Large intestine (tissue), 12 donors: ENCODE measurements at places on chromosomes 1 and 21.

GRCh38 chr1:159501082-159501481, 34.7 kb downstream of the OR10J5 start:
- H3K27ac ChIP-seq: no peak overlapping the region
- no peak overlapping the region for H3K4me3 ChIP-seq
- H3K4me1 ChIP-seq: no peaks in the 10 kb centered on the region

DNA sequence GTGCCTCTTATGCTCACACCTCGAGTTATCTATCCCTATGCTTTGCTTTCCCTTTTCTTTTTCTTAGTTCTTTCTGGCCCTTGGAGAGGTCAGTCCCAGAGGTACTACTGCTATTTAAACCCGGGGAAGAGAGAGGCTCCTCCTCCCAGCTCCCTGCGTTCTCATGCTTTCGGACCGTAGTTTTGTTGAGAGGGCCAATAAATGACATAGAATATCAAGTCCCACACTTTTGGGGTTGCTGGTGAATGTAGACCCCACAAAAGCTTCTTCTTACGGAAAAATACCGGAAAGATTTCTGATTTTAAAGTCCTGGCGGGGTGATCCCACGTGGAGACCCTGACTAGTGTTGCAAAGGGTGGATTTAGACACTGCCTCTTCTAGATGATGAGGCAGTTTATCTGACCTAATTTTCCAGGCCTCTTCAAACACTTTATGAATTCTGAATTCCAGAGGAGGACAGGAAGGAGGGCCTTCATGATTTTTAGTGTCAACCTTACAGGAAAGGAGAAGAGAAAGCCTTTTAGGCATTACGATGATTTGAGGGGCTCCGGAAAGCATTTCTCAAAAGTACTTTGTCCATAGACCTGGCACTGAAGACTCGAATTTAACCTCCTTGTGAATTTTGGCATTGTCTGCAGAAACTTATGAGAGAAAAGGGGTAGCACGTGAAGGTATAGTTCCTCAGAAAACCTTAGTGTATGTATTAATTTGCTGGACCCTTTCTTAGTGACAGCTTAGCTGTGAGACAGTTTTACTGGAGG, 694 bp downstream of the TMEM167B start:
- peaks cover 12% of the 10 kb centered on the region for H3K4me1 ChIP-seq
- H3K27ac ChIP-seq: peak overlapping the region; percentile 98
- peak overlapping the region; percentile 97 for H3K4me3 ChIP-seq
- DNase-seq: no peak
- peaks cover 23% of the 10 kb centered on the region for H3K36me3 ChIP-seq

GRCh38 chr1:2258996-2259395, 30.9 kb downstream of the SKI start:
- H3K4me1 ChIP-seq: peaks cover 17% of the 10 kb centered on the region
- no peak overlapping the region for H3K27ac ChIP-seq
- DNase-seq: no peak
- no peak overlapping the region for H3K4me3 ChIP-seq
- H3K27me3 ChIP-seq: no peaks in the 10 kb centered on the region

GRCh38 chr1:198543670-198544260, 3.3 kb upstream of the ATP6V1G3 start:
- no peak overlapping the region for H3K27ac ChIP-seq
- H3K36me3 ChIP-seq: no peaks in the 10 kb centered on the region
- H3K4me3 ChIP-seq: no peak overlapping the region
- no peaks in the 10 kb centered on the region for H3K27me3 ChIP-seq
- H3K4me1 ChIP-seq: no peaks in the 10 kb centered on the region
- no peak for DNase-seq

- no peaks in the 10 kb centered on the region for H3K27me3 ChIP-seq
- H3K4me1 ChIP-seq: no peaks in the 10 kb centered on the region
- H3K4me3 ChIP-seq: no peak overlapping the region
- no peak for DNase-seq
- peaks cover 8% of the 10 kb centered on the region for H3K36me3 ChIP-seq
These were observed 13.5 kb downstream of the MRPS6 start for GRCh38 chr21:34086887-34087306.

DNA sequence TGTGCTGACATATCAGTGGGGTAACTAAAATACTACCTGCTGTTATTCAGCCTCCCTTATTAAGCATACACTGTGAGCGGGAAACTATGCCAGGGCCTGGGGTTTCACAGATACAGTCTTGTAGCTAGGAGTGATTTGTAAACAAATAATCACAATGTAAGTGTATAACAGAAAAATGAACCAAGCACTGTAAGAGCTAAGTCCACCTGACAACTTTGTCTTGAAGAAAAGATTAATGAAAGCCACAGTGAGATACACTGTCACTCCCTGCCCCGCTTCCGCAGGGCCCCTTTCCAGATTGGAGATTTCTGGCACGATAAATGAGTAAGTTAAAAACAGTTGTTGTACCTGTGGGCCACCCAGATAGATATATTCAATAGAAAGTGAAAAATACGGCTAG, 4.8 kb downstream of the RCAN3 start:
- H3K27ac ChIP-seq: peak overlapping the region; percentile 4
- no peak overlapping the region for H3K4me3 ChIP-seq
- peaks cover 4% of the 10 kb centered on the region for H3K27me3 ChIP-seq
- peaks cover 6% of the 10 kb centered on the region for H3K4me1 ChIP-seq
- no peaks in the 10 kb centered on the region for H3K36me3 ChIP-seq

DNA sequence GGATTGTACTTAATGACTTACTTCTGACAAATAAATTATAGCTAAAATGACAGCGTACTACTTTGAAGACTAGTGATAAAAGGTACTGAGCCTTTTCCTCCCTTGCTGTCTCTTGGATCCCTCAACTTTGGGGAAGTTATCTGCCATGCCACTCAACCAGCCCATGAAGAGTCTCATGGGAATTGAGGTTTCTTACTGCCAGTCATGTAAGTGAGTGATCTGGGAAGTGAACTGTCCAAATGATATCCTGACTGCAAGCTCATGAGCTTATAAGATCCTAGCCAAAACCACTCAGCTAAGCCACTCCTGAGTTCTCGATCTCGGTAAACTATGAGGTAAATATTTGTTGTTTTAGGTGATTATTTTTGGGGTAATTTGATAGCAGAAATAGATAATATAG, 247.8 kb downstream of the NCAM2 start:
- H3K36me3 ChIP-seq: no peaks in the 10 kb centered on the region
- no peaks in the 10 kb centered on the region for H3K27me3 ChIP-seq
- H3K27ac ChIP-seq: no peak overlapping the region
- no peak for DNase-seq

GRCh38 chr1:37647281-37647680, 12.6 kb upstream of the RSPO1 start:
- no peaks in the 10 kb centered on the region for H3K4me1 ChIP-seq
- H3K36me3 ChIP-seq: no peaks in the 10 kb centered on the region
- H3K27ac ChIP-seq: no peak overlapping the region
- no peak for DNase-seq
- peaks cover 10% of the 10 kb centered on the region for H3K27me3 ChIP-seq
- no peak overlapping the region for H3K4me3 ChIP-seq

- H3K36me3 ChIP-seq: no peaks in the 10 kb centered on the region
- no peak for DNase-seq
- H3K27me3 ChIP-seq: no peaks in the 10 kb centered on the region
These were observed 126.2 kb downstream of the GIPC2 start for GRCh38 chr1:78171736-78172590.

DNA sequence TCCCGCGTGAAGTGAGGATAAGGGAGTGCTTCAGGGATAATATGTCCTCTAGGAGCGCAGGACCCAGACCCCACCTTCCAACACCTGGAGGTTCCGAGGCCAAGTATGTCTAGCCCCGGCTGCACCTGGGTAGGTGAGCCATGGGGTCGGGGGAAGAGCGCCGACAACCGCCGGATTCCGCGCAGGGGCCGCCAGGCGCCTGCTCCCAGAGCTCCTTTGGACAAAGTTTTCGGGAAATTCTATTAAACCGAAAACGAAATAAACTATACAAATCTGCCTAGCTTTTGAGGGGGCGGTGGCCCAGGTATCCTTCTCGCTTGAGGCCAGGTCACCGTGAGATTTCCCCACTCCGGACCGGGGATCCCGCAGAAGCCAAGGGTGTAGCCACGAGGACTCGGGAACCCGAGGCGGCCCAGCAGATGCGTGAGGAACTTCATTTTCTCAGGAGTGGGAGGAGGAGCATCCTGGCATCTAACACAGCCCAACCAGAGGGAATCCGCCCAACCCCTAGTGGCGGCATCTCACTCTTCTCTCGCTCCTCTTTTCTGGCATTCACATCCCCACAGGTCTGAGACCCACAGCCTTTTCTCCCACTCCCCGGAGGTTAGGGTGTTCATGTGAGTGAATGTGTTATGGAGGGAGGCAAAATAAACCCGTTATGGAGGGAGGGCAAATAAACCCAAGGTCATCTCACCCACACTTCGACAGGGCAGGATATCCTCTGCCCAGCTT, 2.3 kb upstream of the DMRTA2 start:
- peaks cover 18% of the 10 kb centered on the region for H3K4me1 ChIP-seq
- H3K36me3 ChIP-seq: no peaks in the 10 kb centered on the region
- peaks cover 97% of the 10 kb centered on the region for H3K27me3 ChIP-seq
- no peak overlapping the region for H3K27ac ChIP-seq
- H3K4me3 ChIP-seq: no peak overlapping the region
- no peak for DNase-seq

DNA sequence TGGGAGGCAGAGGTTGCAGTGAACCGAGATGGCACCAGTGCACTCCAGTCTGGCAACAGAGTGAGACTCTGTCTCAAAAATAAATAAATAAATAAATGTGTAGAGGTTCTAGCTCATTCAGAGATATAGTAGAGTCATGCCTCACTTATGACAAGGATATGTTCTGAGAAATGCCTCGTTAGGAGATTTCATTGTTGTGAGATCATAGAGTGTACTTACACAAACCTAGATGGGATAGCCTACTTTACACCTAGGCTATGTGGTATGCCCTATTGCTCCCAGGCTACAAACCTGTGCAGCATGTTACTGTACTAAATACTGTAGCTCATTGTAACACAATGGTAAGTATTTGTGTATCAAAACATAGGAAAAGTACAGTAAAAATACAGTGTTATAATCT, 155.3 kb upstream of the JUN start:
- no peaks in the 10 kb centered on the region for H3K36me3 ChIP-seq
- peaks cover 5% of the 10 kb centered on the region for H3K4me1 ChIP-seq
- H3K27me3 ChIP-seq: no peaks in the 10 kb centered on the region
- H3K27ac ChIP-seq: no peak overlapping the region
- no peak for DNase-seq
- no peak overlapping the region for H3K4me3 ChIP-seq

- DNase-seq: no peak
- H3K27ac ChIP-seq: no peak overlapping the region
These were observed 7.4 kb upstream of the AGMAT start for GRCh38 chr1:15592285-15592684.

DNA sequence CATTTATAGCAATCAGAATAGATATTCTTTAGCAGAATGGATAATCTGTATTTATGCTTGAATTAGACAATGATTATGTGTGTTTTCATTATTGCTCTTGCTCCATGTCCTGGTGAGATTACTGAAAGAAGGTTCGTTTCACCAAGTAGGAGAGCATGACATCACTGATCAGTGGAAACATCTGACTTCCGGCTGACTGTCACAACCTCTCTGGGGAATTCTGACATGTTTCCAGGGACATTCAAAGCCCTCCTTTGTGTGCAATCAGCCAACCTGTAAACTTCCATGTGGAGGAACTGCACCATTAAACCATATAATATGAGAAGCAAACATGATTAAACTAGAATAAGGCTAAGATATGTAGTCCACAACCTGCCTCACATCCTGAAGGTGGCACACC, 424.8 kb upstream of the ADGRL4 start:
- H3K4me3 ChIP-seq: no peak overlapping the region
- no peaks in the 10 kb centered on the region for H3K4me1 ChIP-seq
- DNase-seq: no peak
- H3K27ac ChIP-seq: no peak overlapping the region

DNA sequence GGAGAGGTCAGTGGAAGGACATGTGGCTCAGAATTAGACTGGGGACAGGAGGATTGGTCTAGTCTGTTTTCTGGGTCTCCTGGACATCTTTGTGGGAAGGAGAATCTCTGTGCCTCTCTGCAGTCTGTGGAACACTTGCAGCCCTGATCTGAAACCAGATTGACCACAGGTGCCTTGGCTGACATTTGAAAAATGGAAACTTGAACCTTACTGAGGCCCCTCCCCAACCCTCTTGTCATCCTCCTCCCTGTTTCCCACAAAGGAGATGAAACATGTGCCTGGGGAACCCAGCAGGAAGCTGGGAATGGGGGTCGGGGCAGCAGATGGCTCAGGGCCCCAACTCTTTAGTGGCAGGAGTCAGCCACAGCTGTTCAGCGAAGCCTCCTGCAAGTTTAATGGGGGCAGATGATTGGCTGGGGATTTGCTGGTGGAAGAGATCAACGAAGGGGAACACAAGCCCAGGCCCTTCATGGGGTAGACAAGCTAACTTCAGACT, 18.1 kb downstream of the VASH2 start:
- H3K4me3 ChIP-seq: no peak overlapping the region
- no peaks in the 10 kb centered on the region for H3K27me3 ChIP-seq
- no peak for DNase-seq
- peaks cover 4% of the 10 kb centered on the region for H3K36me3 ChIP-seq
- no peak overlapping the region for H3K27ac ChIP-seq

GRCh38 chr1:26472320-26472900, at the start of gene HMGN2:
HMGN2 (plus strand) TSS chr1:26472440; CDS start chr1:26472613, 173 bp downstream.
- peak; percentile 89 for DNase-seq
- H3K36me3 ChIP-seq: peaks cover 43% of the 10 kb centered on the region
- peak within 1 kb of the TSS; percentile 58 for H3K4me3 ChIP-seq
- peak within 1 kb of the TSS; percentile 94 for H3K27ac ChIP-seq
- no peaks in the 10 kb centered on the region for H3K27me3 ChIP-seq
- peaks cover 31% of the 10 kb centered on the region for H3K4me1 ChIP-seq

GRCh38 chr1:169517558-169518186, 31.9 kb upstream of the SLC19A2 start:
- H3K27me3 ChIP-seq: no peaks in the 10 kb centered on the region
- H3K27ac ChIP-seq: no peak overlapping the region
- no peaks in the 10 kb centered on the region for H3K36me3 ChIP-seq
- H3K4me3 ChIP-seq: no peak overlapping the region
- peaks cover 4% of the 10 kb centered on the region for H3K4me1 ChIP-seq

DNA sequence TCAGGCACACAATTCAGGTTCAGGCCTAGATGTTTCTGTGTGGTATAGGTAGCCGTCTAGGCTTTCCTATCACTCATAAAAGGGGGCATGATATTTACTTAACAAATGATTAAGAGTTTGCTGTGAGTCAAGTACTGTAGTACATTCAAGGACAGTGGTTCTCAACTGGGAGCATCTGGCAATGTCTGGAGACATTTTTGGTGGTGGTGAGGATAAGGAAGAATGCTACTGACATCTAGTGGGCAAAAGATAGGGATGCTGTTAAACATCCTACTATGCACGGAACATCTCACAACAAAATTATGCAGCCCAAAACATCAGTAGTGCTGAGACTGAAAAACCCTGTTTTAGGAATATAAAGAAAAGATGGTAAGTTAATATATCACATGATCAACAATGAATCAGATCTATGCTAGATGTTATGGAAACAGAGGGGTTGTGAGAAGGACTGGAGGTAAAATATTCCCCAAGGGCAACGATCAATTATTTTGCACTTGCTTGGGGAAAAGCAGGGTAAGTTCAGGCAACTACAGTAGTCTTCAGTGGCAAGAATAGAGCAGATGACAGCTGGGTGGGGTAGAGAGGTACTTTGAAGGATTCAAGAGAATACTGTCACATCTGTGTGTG, 4.9 kb downstream of the DNTTIP2 start:
- no peak for DNase-seq
- H3K4me3 ChIP-seq: no peak overlapping the region
- H3K36me3 ChIP-seq: peaks cover 70% of the 10 kb centered on the region
- H3K27me3 ChIP-seq: no peaks in the 10 kb centered on the region
